ENCODE measurements at places on chromosomes 11 and 22. TPM values are rescaled to one million over a fixed set of nuclear protein-coding genes. Genes with fewer than 3 reads are reported as not detected.

DNA sequence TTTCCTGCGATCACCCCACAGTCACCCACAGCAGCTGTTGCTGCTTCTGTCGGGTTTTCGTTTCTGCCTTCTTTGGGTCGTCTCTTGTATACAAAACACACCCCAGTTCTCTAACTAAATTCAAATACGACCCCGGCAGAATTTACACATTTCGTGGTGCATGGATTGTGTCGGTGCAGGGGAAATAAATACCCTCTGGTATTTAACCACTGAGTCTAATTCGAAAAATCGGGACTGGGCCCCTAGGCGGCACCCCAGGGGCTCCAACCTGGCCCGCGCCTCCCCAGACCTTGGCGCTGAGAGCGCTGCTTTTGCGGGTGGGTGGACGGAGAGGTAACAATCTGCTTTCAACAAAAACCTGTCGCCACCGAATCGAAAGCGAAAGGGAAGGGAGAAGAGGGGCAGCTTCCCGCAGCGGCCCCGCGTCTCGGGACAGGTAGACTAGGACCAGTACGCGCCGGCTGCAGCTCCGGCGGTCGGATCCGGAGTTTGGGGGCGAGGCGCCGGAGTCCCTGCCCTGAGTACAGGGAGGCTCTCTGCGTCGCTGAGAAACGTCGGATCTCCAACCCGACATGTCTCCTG is 4.4 kb downstream of the ALX4 start:
- H3K4me1 ChIP-seq = peaks cover 16% of the 10 kb centered on the region
- no peak overlapping the region for H3K27ac ChIP-seq
- H3K4me3 ChIP-seq = peak overlapping the region; percentile 83
- H3K27me3 ChIP-seq = peaks cover 38% of the 10 kb centered on the region
- DNase-seq = no peak

- H3K27ac ChIP-seq = no peak overlapping the region
- no peak for DNase-seq
- H3K27me3 ChIP-seq = peaks cover 13% of the 10 kb centered on the region
- no peaks in the 10 kb centered on the region for H3K36me3 ChIP-seq
- no peak overlapping the region for H3K4me3 ChIP-seq
- no peaks in the 10 kb centered on the region for H3K4me1 ChIP-seq
Measured at GRCh38 chr22:27273436-27273835, 528.1 kb downstream of the MN1 start.

The OR4A16 gene
- not detected for polyA plus RNA-seq

The STIM1 gene
- 28.7 TPM for polyA plus RNA-seq

DNA sequence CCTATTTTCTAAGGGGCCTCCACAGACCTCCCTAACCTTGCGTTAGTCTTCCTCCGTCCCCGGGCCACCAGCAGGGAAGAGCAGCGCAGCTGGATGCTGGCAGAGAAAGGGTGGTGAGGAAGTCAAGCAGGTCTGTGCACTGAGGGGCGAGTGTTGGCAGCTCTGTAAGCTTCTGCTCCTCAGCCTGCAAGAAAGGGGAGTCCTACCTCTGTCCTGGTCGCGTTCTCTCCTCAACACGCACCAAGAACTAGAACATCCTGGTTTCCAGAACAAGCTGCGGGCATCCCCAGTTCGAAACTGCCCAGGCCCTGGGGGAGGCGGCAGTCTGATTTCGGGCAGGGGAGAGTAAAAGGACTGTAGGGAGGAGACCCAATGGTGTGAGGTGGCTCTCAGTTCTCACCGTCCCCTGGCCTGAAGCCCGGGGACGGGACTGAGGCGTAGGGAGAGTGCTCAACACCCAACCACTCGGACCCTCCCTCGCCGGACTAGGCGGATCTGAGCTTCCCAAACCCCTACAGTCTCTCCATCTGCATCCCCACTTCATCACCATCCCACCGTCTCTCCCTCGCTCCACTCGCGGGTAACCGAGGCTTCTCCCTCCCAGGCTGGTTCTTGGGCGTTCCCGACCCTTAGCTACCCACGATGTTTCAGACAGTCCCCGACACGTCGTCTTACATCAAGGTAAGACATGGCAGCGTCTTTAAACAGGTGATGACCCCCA is 7.7 kb upstream of the FLI1 start:
- peaks cover 34% of the 10 kb centered on the region for H3K4me1 ChIP-seq
- no peak overlapping the region for H3K27ac ChIP-seq
- H3K27me3 ChIP-seq = peaks cover 28% of the 10 kb centered on the region
- no peak for DNase-seq
- H3K36me3 ChIP-seq = no peaks in the 10 kb centered on the region
- H3K4me3 ChIP-seq = peak overlapping the region; percentile 77

GRCh38 chr11:67577951-67578350 is 5.7 kb upstream of the GSTP1 start:
- H3K36me3 ChIP-seq = no peaks in the 10 kb centered on the region
- no peak for DNase-seq
- peaks cover 5% of the 10 kb centered on the region for H3K27me3 ChIP-seq
- no peak overlapping the region for H3K4me3 ChIP-seq

DNA sequence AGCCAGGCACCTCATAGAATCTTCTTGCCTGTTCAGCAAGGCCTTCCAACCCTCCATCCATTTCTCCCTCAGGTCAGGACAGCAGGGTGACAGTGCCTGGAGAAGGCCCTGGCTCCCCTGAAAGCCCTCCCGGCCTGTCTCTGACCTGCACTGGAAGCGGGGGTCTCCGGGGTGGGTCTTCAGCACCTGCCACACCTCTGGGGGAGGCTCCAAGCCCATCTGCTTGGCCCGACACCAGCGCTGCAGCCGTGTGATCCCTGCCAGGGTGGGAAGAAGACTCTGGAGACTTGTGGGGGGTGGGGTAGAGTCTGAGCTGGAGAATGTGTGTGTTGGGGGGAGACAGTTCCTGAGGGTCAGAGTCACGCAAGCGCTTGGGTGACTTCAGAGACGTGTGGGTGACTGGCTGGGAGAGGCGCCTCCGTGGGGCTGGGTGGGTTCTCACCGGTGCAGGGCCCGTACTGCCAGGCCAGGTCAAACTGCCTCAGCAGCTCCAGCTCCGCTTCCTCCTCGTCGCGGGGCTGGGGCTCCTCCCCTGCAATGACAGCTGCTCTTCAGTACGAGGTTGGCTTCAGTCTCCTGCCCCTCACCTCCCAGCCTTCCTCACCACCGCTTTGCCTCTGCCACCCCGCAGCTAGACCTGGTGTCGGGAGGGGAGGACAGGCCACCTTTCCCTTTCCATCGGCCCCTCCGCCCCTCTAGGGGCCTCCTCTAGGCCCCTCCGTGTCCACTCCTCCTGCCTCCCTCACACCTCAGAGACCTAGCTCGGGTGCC is 615 bp downstream of the POLD4 start:
- peak overlapping the region; percentile 99 for H3K4me3 ChIP-seq
- H3K27ac ChIP-seq = peak overlapping the region; percentile 99

DNA sequence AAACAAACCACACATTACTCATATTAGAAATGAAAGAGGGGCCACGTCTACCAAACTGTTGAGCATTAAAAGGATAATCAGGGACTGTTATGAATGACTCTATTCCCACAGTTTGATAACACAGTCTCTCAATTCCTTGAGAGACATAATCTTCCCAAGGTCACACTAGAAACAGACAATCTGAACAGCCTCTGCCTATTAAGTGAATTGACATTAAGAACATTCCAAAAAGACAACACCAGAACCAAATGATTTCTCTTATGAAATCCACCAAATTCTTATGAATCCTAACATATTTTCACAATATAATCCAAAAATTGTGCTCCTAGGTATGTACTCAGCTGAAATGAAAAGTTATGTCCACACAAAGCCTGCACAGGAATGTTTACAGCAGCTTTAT is 4.6 kb downstream of the RFPL1 start:
- no peaks in the 10 kb centered on the region for H3K36me3 ChIP-seq
- no peak for DNase-seq
- no peaks in the 10 kb centered on the region for H3K4me1 ChIP-seq
- H3K27ac ChIP-seq = no peak overlapping the region
- H3K27me3 ChIP-seq = peaks cover 2% of the 10 kb centered on the region

The TBX10 gene
- not detected for polyA plus RNA-seq

DNA sequence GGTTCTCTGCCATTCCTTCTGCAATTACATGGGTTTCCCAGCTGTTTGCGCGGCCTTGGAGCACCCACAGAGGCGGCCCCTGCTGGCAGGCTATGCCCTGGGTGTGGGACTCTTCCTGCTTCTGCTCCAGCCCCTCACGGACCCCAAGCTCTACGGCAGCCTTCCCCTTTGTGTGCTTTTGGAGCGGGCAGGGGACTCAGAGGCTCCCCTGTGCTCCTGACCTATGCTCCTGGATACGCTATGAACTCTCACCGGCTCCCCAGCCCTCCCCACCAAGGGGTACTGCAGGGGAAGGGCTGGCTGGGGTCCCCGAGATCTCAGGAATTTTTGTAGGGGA is 2.6 kb downstream of the RCE1 start:
- no peak for DNase-seq
- no peak overlapping the region for H3K27ac ChIP-seq
- no peaks in the 10 kb centered on the region for H3K36me3 ChIP-seq

- peaks cover 100% of the 10 kb centered on the region for H3K4me1 ChIP-seq
- H3K4me3 ChIP-seq = peak overlapping the region; percentile 88
- no peak for DNase-seq
Measured at GRCh38 chr11:118314988-118315411, 10.5 kb downstream of the CD3E start.

The FOSL1 gene
- 0.30 TPM for polyA plus RNA-seq

The MIOX gene
- not detected for polyA plus RNA-seq

The CAVIN3 gene
- polyA plus RNA-seq = not detected

GRCh38 chr11:109424901-109425300 is 2.9 kb downstream of the C11orf87 start:
- H3K4me3 ChIP-seq = no peak overlapping the region
- DNase-seq = no peak
- peaks cover 12% of the 10 kb centered on the region for H3K27me3 ChIP-seq

GRCh38 chr11:24793479-24793878 is 296.6 kb downstream of the LUZP2 start:
- no peak overlapping the region for H3K4me3 ChIP-seq
- H3K27ac ChIP-seq = no peak overlapping the region
- H3K36me3 ChIP-seq = no peaks in the 10 kb centered on the region
- H3K27me3 ChIP-seq = peaks cover 2% of the 10 kb centered on the region

The RTN4RL2 gene
- 0.68 TPM for polyA plus RNA-seq

DNA sequence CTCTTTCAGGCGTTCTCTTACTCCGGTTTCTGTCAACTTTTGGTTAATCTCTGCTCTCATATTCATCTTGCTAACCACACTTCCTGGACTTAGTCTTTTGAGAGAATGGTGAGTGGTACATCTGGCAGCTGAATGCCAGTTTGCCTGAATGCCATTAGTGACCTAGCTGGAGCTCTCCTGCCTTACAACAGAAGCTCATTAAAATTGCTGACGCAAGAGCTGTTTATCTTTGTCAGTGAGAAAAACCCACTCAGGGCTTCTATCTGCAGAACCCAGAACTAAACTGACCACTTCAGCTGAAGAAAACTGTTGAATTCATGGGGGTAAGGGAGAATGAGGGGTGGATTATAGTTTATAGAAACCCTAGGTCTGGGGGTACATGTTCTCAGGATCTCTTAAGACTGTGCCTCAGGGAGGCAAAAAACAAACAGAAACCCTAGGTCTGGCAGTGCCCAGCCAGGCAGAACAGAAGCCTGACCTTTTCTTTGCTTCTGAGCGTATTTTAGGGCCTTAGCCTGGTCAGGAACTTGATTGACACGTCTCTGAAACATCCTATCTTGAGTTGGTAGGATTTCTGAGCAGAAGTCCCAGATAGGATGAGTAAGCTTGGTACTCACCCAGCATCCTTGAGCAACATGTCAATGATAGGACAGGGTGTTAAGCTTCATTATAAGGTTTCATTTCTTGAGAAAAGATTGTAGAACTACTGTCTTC is 52.8 kb upstream of the YWHAH start:
- H3K4me3 ChIP-seq = no peak overlapping the region
- H3K36me3 ChIP-seq = peaks cover 20% of the 10 kb centered on the region
- DNase-seq = no peak
- H3K27ac ChIP-seq = no peak overlapping the region
- peaks cover 4% of the 10 kb centered on the region for H3K4me1 ChIP-seq
- no peaks in the 10 kb centered on the region for H3K27me3 ChIP-seq

GRCh38 chr11:13993096-13993765 is 30.7 kb downstream of the SPON1 start:
- H3K27me3 ChIP-seq = peaks cover 5% of the 10 kb centered on the region
- H3K4me3 ChIP-seq = no peak overlapping the region
- no peak overlapping the region for H3K27ac ChIP-seq
- H3K4me1 ChIP-seq = no peaks in the 10 kb centered on the region
- no peaks in the 10 kb centered on the region for H3K36me3 ChIP-seq

The GLB1L2 gene
- 1.7 TPM for polyA plus RNA-seq

GRCh38 chr11:16239141-16240105 is 116.9 kb downstream of the SOX6 start:
- no peak overlapping the region for H3K4me3 ChIP-seq
- no peak overlapping the region for H3K27ac ChIP-seq

The GPHA2 gene
- not detected for polyA plus RNA-seq

- no peak overlapping the region for H3K4me3 ChIP-seq
- H3K27me3 ChIP-seq = peaks cover 2% of the 10 kb centered on the region
- no peak for DNase-seq
- no peak overlapping the region for H3K27ac ChIP-seq
Measured at GRCh38 chr11:89458716-89459115, 32.5 kb downstream of the NOX4 start.

- DNase-seq = peak; percentile 83
- H3K36me3 ChIP-seq = no peaks in the 10 kb centered on the region
- peak within 1 kb of the TSS; percentile 92 for H3K4me3 ChIP-seq
- H3K4me1 ChIP-seq = peaks cover 12% of the 10 kb centered on the region
- H3K27ac ChIP-seq = peak within 1 kb of the TSS; percentile 90
- peaks cover 8% of the 10 kb centered on the region for H3K27me3 ChIP-seq
Measured at GRCh38 chr22:41699264-41700107, at the start of gene MEI1. MEI1 (plus strand) TSS chr22:41699503; CDS start chr22:41699539, 36 bp downstream.

DNA sequence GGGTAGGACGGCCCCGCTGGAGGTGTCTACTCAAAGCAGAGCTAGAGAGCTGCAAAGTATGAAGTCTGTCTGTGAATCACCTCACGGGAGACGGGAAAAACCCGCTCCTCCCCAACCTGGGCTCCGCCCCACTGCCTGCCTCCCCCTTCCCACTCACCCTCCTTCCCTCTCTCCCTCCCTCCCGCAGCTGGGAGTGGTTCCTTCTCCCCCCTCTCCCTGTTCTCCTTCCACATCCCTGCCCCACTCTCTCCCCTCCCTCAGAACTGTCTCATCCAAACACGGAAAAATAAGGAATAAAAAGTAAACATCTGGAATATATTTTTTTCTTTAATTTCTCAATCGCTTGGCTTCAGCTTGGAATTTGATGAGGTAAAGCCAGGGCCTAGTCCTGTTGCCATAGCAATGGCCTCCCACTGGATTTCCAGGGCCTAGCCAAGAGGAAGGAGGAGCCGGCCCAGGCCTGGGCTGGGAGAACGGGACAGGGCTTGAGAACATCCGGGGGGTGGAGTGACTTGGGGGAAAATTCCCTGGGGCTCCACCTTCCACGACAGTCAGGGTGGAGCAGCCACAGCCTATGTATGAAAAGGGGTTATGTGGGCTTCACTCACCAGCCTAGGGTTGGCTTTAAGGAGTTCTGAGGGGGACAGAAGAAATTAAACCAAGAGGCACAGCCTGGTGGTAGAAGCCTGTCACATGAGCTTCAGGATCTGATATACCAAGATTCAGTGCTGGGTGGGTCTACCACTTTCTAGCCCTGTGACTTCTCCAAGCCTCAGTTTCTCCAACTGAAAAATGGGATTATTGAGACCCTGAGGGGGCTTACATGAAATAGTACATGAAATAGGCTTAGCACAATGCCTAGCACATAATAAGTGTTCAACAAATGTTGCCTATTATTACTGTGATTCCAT is 2.2 kb downstream of the TNKS1BP1 start:
- H3K36me3 ChIP-seq = peaks cover 14% of the 10 kb centered on the region
- peaks cover 32% of the 10 kb centered on the region for H3K4me1 ChIP-seq
- H3K4me3 ChIP-seq = peak overlapping the region; percentile 57
- H3K27me3 ChIP-seq = peaks cover 2% of the 10 kb centered on the region

The SPI1 gene
- 3.6 TPM for polyA plus RNA-seq

GRCh38 chr11:71251151-71251721 is 1.1 kb downstream of the SHANK2 start:
- no peaks in the 10 kb centered on the region for H3K4me1 ChIP-seq
- H3K27ac ChIP-seq = no peak overlapping the region
- no peaks in the 10 kb centered on the region for H3K36me3 ChIP-seq
- no peak for DNase-seq
- H3K4me3 ChIP-seq = no peak overlapping the region
